ENCODE measurements at places on chromosomes 6 and 20. TPM values are rescaled to one million over a fixed set of nuclear protein-coding genes. Genes with fewer than 3 reads are reported as not detected.

NXT1 gene
- 34.4 TPM for total RNA-seq

SUMO4 gene
- 2.1 TPM for total RNA-seq

CGAS gene
- 25.7 TPM for total RNA-seq

DOK5 gene
- not detected for total RNA-seq

COL9A1 gene
- not detected for total RNA-seq

TRAPPC3L gene
- total RNA-seq: not detected

PHF10 gene
- total RNA-seq: 23.5 TPM

ZNF391 gene
- 1.0 TPM for total RNA-seq

OR2B6 gene
- total RNA-seq: 1.7 TPM

BTNL2 gene
- 0.26 TPM for total RNA-seq

GLYATL3 gene
- not detected for total RNA-seq

EPHA7 gene
- total RNA-seq: not detected

TBP gene
- 18.3 TPM for total RNA-seq

PXMP4 gene
- total RNA-seq: 7.6 TPM

All from GM12878 (cell line).